ENCODE measurements at places on chromosomes 4 and X. TPM values are rescaled to one million over a fixed set of nuclear protein-coding genes. Genes with fewer than 3 reads are reported as not detected.

The BMPR1B gene
- not detected for total RNA-seq

The GABRA4 gene
- total RNA-seq: not detected

The SPANXB1 gene
- not detected for total RNA-seq

The NSUN7 gene
- 0.15 TPM for total RNA-seq

The FAM9C gene
- not detected for total RNA-seq

The ERVMER34-1 gene
- total RNA-seq: not detected

The RHOXF2 gene
- not detected for total RNA-seq

The UGT2B11 gene
- not detected for total RNA-seq

The BTK gene
- 0.10 TPM for total RNA-seq

The ATP10D gene
- 4.7 TPM for total RNA-seq

The PAPSS1 gene
- 18.6 TPM for total RNA-seq

The HSFX4 gene
- not detected for total RNA-seq

The OPRPN gene
- total RNA-seq: not detected

The MAP9 gene
- total RNA-seq: 2.5 TPM

The GC gene
- not detected for total RNA-seq

The MECP2 gene
- 59.6 TPM for total RNA-seq

The CABS1 gene
- not detected for total RNA-seq

The UGT2A1 gene
- not detected for total RNA-seq

The PASD1 gene
- total RNA-seq: not detected

The PRDM8 gene
- total RNA-seq: 7.4 TPM

The BMP3 gene
- not detected for total RNA-seq
